Hematopoietic multipotent progenitor cell treated with erythropoietin and hydrocortisone succinate and interleukin-3 and kit ligand, for 4 days (in vitro differentiated cells): ENCODE measurements at places on chromosomes 4 and X.

DNA sequence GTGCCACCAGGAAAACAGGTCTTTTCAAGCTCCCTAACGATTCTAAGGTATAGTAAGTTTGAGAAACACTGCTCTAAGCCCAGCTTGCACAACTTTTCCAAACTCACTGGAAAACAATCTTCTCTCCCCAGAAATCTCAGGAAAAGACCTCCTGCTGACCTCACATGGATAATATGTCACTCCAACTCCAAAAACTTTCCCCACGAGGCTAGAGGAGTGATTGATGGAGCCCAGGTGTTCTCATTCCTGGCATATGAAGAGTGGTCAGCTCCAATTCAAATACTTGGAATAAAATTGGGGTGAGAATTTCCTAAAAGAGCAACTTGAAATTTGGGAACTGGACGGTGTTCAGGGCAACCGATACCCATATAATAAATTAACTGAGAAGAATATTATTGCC, 299.9 kb downstream of the PPP4R3C start:
- no peak for DNase-seq

DNA sequence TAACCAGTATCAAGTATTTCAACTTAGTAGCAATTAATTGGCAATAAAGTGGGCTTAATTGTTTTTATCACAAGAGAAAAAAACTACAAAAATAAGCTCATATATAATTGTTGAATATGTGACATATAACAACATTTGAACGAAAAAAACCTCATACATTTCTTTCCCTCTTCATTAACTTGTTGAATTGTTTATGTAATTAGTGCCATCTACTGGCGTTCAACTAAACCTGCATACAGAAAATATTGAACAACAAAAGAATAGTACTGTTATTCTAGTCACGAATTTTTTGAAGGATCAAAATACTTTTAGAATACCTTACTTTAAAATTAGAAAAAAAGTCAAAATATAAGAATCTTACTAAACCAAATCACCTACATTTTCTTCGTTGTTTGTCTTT, 586.5 kb upstream of the FTHL17 start:
- DNase-seq, result peak; percentile 47

DNA sequence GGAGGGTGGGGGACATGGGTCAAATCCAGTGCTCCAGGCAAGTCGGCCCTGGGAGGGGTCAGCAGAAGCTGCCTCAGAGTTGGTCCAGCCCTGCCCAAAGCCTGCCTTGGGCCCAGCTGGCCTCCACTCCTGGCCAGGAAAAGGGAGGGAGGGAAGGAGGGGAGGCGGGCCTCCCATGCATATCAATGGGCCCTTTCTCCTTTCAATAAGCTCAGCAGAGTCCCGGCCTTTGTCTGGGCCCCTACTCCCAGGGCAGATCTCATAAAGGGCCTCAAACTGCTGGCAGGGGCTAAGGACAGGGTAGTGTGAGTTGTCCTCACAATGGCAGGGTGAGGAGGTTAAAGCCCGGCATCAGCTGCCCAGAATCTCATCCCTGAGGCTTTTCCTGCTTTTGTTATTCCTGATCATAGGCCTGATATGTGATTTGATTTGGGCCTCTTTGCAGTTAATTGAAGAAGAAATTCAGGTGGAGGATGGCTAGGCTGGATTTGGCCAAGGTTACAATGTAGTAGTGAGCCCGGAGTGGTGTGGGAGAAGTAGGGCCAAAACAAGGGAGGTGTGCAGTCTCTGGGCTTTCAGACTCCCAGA, 121.1 kb upstream of the ATP6AP2 start:
- DNase-seq, result no peak

DNA sequence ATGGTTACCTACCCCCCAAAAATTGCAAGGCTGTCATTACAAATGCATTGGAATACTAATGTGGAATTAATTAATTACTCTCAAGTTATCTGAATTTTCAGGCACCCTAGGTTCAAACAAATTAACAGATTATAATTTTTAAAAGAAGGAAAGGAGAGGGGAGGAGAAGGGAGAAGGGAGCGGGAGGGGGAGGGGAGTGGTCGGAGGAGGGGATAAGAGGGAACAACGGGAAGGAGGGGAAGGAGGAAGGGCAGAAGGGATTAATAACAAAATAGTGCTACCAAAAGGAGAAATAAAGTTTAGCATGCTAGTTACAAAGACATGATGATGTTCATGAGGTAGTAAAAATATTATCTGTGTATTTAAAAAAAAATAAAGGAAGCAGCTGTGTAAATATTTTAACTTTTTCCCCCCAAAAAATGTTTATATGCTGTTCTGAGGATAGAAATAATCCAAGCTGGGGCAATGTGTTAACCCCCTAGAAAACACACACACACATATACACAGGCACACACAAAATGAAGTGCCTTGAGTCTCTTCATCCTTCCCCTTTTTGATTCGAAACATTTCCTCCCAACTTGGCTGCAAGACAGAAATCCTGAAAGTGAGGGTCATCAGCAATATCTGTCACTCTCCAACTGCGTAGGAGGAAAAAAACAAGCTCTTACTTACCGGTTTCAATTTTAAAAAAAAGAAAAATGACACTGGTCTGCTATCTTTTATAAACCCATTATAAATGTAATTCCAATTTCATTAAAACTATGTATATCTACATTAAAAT, 58.8 kb downstream of the PPP3CA start:
- DNase-seq, result peak; percentile 64

DNA sequence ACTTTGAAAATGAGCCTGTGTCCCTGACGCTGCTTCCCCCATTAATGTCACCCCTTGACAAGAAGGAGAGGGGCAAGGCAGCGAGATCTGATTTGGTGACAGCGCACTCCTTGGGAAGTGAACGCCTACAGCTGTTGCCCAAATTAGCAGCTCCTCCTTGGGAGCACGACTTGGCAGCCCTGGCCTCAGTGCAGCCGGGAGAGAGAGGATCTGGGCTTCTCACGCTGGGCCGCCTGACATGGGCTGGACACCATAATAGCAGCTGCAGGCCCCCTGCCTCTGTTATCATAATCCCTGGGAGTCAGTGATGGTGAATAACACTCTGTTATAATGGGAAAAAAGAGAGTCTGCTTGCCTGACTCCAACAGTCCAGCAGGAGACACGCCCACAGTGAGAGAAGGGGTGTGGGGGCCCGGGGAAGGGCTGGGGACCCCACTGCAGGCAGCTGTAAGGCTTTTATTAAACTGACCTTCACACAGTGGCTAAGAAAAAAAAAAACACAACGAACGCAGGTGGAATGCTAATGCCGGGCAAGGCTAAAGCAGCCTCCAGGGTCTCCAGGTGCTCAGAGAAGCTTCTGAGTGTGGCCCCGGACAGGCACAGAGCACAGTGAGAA, 73.3 kb downstream of the PSAPL1 start:
- DNase-seq, result no peak

GRCh38 chrX:36867143-36867542, 141.0 kb upstream of the FAM47C start:
- peak; percentile 33 for DNase-seq

DNA sequence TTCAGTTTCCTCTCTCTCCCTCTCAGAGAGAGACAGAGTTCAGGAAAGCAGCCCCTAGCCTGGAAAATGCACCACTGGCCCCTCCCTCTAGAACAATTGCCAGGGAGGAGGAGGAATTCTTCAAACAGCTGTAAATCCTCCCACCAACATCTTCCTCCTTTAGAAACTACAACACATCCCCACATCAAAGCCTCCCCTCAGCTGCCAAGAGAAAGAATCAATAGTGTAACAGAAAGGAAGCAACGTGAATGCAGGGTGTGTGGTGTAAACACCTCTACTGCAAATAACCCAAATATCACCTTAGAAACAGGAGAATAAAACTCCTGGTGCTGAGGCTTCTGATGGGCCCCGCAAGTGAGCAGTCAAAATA, 249.9 kb upstream of the GATB start:
- DNase-seq, result no peak
